ENCODE measurements at places on chromosomes 11 and 22.

DNA sequence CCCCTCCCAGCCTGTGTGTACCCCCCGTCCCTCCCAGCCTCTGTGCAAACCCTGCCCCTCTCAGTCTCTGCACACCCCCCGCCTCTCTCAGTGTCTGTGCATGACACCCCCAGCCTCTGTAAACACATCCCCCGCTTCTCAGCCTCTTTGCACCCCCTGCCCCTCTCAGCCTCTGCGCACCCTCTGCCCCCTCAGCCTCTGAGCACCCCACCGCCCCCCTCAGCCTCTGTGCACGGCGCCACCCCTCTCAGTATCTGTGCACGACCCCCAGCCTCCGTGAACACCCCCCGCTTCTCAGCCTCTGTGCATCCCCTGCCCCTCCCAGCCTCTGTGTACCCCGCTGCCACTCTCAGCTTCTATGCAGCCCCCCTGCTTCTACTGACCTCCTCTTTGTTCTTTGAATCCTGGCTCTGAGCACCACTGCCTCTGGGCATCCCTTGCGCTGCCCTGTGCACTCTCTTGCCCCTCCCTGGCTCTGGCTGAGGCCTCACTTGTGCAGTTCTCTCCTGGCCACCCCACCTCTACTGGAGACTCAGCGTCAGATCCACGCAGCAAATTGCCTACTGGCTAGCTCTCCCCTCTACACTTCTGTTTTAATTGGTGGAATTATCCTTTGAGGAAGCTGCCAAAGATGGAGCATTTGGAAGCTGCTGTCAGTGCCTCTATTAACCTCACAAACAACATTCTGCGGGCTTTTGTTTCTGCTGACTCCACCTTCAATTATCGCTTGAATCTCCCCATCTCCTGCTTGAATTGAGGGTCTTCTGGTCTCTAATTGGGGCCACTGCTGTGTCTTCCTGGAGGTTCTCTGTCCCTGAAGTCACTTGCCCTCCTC, 838.6 kb downstream of the TBC1D22A start:
- no peak for DNase-seq

- no peak for DNase-seq
These were observed 3.8 kb downstream of the CD81 start for GRCh38 chr11:2380807-2381350.

DNA sequence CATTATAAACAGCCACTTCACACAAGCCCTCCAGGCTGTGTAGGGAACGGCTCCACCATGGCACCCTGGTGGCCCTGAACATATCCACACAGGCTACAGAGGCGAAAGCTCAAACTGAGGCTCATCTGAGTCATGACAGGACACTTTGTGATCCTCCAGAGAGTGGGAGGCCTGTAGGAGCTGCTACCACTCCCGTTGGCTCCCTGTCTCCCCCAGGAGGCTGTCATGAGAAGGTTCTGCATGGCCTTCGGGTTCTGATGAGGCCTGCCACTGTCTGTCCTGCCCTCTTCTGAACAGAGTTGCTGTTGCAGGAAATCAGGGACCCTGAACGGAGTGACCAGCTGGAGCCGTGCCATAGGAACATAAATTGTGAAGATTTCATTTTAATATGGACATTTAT, 23.8 kb upstream of the ALDH3B2 start:
- DNase-seq = peak; percentile 48

DNA sequence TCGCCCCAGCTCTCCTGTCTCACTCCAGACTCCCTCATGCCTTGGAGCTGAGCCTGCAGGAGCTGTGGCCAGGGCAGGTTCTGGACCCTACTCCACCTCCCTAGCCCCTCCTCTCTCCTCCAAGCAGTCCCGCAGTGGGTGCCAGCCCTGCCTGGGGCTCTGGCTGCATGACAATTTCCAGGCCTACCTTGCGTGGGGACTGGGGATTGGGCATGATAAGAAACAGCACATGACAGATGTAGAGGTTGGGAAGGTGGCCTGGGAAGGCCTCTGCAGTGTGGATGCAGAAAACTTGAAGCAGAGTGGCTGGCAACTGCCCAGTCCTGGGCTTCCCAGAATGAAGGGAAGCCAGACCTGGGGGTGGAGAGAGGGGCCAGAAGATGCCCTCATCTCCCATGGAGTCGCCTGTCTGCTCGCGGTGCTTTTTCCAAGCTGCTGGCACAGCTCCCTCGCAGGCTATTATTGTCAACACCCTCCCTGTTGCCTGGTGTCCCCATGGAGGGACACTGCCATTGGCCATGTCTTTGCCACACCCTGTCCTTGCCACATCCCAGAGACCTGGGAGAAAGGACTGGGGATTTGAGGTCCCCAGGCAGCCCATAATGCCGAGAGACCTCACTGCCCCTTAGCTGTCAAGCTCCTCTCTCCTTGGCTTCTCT, 48.9 kb upstream of the CDON start:
- DNase-seq = no peak

DNA sequence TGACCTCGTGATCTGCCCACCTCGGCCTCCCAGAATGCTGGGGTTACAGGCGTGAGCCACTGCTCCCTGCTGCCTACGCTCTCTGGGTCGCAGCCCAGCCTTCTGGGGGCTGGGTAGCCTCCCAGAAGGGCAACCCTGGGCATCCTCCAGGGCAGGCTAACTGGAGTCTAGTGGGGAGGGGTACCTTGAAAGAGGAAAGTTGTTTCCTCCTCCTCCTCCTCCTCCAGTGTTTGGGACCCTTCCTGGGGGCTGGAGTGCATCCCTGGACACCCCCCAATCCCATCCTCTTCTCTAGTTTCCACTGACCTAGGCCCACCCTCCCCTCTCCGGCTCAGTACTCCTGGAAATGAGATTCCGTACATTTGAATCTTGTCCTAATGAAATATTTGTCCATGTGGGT, 1.3 kb downstream of the PNPLA3 start:
- DNase-seq = no peak

DNA sequence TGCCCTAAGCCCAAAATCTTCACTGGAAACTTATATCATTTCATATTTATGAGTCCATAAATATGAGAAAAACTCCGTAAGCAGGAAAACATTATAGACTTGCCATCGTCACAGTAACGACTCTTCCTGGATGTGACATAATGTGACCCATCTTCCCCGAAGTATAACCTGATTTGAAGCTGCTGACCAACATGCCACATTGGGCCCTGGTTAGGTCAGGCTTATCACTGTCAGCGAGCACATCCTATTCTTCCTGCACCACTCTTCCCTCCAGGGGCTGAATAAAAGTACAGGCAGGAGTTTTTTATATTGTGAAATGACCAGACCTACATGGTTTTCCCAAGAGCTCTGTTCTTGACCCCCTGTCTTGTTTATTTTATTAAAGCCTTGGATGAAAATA, 12.1 kb upstream of the BLID start:
- DNase-seq = no peak

- DNase-seq = no peak
These were observed 28.7 kb downstream of the DDIAS start for GRCh38 chr11:82930229-82930628.

- no peak for DNase-seq
These were observed 67.0 kb downstream of the ETS1 start for GRCh38 chr11:128520206-128520887.

DNA sequence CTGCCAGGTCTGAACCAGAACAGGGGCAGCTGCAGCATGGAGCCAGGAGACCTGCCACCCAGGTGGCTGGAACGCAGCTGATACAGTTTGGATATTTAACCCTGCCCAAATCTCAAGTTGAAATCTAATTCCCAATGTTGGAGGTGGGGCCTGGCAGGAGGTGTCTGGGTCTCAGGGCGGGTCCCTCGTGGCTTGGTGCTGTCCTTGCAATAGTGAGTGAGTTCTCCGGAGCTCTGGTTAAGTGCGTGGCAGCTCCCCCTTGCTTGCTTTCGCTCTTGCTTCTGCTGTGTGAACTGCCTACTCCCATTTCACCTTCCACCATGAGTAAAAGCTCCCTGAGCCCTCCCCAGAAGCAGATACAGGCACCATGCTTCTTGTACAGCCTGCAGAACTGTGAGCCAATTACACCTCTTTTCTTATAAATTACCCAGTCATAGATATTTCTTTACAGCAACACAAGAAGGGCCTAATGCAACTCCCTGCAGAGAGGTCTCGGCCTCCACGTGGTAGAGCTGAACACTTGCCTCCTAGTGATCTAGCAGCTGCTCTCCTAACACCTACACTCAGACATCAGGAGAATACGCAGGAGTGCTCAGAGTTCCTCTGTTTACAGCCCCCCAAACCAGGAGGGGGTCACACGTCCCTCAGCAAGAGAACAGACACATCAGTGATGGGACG, 203.7 kb downstream of the CTTN start:
- no peak for DNase-seq

DNA sequence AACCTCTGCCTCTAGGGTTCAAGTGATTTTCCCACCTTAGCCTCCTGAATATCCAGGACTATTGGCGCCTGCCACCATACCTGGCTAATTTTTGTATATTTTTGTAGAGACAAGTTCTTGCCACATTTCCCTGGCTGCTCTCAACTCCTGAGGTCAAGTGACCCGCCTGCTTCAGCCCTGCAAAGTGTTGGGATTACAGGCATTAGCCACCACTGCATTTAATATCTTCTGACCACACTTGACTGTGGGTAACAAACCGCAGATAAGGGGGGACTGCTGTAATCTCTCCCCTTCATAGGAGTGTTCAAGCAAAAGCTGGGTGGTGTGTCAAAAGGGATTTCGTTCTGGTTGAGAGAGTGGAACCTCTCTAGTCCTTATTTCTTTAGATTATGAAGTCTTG, 53.4 kb downstream of the GRAMD1B start:
- no peak for DNase-seq

DNA sequence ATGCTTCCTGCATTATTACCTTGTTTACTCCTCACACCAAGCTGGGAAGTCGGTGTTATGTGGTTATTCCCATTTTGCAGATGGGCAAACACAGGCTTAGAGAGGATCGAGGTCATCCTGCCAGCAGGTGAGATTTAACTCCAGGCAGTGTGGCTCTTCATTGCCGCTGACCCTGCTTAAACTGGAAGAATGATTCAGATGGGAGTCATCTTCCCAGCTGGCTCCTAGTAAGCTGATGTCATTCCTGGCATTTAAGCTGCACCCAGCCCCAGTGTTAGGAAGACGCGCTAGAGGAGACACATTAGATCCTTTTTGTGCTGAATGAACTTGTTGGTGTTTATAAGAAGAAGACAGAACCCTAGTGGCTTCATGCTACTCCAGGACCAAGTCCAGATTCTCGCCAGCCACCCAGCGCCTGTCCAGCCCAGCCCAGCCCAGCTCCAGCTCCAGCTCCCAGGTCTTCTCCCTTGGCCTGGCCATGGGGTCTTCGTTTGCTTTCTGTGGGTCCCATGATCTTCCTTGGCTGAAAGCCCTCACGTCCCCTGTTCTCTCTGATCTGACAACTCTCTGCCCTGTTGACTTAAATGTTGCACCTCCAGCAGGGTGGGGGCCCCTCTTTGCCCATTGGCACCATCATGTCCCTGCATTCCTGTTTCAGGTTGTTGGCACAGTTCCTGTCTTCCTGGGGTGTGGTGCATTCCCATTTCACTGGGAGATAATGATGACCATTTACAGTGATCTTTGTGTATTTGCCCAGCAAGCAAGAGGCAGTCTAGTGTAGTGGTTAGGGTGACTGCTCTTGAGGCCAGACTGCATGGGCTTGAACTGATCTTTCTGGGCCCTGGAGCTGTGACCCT, 13.6 kb downstream of the PARVB start:
- DNase-seq = no peak

- no peak for DNase-seq
These were observed 51.9 kb downstream of the RBX1 start for GRCh38 chr22:41003066-41003465.

DNA sequence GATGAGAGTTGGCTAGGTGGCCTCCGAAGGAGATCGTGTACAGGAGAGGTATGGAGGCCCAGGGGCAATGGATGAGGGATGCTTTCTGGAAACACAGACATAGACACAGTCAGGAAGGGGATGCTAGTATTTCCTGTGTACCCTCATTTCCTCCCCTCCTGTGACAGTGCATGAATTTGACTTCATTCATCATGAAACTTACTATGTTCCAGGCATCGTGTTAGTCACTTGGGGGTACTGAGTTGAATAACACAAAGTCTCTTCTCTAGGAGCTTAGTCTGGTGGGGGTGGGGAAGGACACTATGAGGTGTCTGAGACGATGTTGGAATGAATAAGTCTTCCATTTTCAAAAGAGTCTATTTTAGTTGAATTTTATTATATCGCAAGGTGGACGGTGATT, 32.6 kb downstream of the LDLRAD3 start:
- DNase-seq = no peak
